Osteoblast (primary cell): ENCODE measurements at places on chromosomes 12 and 14. TPM values are rescaled to one million over a fixed set of nuclear protein-coding genes. Genes with fewer than 3 reads are reported as not detected.
A peak's percentile ranks its signal among the peaks of the same experiment; 100 is the strongest.

- DNase-seq, result peak; percentile 80
Measured at GRCh38 chr12:91920276-91920675, 225.4 kb downstream of the BTG1 start.

DNA sequence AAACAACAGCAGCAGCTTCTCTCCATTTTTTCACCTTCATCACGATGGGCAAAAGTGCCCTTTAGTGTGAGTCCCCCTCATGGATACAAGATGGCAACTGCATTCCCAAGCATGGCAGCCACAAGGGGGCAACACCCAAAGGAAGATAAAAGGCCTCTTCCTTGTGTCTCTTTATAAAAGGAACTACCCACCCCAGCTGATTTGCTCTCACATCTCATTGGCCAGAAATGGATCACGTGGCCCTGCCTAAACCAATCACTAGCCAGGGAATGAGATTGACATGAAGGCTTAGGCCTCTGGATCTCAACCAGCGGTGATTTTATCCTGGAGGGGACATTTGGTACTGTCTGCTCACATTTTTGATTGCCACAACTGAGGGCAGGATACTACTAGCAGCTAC, 21.9 kb upstream of the IFT81 start:
- no peak for DNase-seq

DNA sequence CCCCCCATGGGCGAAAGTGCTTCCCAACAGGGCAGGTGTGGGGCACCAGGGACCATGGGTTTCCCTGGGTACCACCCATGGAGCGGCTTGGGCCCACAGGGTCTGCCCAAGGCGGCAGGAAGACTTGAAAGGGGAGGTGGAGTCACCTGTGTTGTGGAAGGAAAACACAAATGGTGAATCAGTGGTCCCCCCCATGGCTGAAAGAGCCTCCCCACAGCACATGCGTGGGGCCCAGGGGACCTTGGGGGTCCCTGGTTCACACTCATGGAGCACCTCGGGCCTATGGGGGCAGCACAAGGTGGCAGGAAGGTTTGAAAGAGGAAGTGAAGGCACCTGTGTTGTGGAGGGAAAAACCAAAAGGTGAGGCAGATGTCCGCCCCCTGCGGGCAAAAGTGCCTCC, 581.9 kb downstream of the ALG10 start:
- no peak for DNase-seq

- no peak for DNase-seq
Measured at GRCh38 chr14:22482085-22482694, 106.8 kb downstream of the DAD1 start.

GRCh38 chr12:66929121-66929520, 250.2 kb upstream of the GRIP1 start:
- DNase-seq, result no peak

EML5 gene
- under 0.01 TPM in 2 replicates for total RNA-seq

DNA sequence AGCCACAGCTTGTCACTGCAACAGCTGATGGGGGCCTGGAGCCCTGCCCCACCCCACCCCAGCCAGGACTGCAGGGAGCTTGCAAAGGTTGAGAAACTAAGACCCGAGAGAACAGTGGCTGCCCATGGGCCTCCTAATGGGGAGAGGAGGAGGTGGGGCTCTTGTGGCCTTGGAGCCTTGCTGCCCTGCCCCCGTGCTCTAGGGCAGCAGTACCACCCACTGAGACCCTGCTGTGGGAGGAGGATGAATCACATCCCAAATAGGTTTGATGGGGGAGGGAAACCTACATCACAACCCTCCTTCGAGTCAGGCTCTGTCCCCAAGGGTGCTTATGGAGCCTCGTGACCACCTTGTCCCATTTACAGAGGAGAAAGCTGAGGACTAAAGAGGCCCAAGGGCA, 15.9 kb downstream of the HHIPL1 start:
- peak; percentile 73 for DNase-seq

- DNase-seq, result no peak
Measured at GRCh38 chr12:56521209-56521589, 421 bp upstream of the RBMS2 start.

PRH2 gene
- total RNA-seq, result 0.36 TPM in 1 of 2 replicates, not detected in the other

GRCh38 chr12:32455607-32456071, 56.3 kb downstream of the FGD4 start:
- DNase-seq, result peak; percentile 88

GRCh38 chr12:28089338-28089737, 100.9 kb upstream of the CCDC91 start:
- DNase-seq, result no peak

- no peak for DNase-seq
Measured at GRCh38 chr14:97688631-97689336, 891.6 kb downstream of the VRK1 start.

DNA sequence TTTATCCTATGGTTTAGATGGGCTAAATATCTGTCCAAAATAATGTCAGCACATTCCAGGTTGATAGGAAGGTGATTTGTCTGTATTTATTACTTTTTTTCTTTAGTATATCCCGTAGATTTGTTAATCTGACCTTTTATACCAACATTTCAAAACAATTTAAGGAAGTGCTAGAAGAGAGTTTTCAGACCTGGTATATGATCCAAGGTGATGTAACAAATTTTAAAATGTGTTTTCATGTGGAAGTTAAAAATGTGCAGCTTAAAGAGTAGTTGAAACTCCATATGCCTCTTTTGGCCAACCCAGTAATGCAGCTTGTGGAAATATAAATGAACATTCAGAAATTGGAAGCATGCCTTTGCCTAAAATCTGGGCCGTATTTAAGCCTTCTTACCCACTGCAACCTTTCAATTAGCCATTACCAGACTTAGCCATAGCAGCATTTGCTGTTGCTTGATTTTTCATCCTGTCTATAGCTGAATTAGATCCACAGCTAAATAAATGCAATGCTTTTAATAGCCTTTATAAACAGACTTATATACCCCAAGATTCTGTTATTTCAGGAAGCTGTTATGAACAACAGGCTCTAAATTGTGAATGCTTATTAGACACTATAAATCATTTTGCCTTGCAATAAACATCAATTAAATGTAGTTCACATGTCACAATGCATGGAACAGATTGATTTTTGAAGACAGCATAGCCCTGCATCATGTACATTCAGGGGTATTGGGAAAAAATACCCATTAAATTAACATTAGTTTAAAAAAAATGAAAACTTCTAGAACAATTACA, 271.2 kb downstream of the PDZRN4 start:
- no peak for DNase-seq

- DNase-seq, result no peak
Measured at GRCh38 chr12:105167346-105167745, 59.8 kb downstream of the WASHC4 start.

DNA sequence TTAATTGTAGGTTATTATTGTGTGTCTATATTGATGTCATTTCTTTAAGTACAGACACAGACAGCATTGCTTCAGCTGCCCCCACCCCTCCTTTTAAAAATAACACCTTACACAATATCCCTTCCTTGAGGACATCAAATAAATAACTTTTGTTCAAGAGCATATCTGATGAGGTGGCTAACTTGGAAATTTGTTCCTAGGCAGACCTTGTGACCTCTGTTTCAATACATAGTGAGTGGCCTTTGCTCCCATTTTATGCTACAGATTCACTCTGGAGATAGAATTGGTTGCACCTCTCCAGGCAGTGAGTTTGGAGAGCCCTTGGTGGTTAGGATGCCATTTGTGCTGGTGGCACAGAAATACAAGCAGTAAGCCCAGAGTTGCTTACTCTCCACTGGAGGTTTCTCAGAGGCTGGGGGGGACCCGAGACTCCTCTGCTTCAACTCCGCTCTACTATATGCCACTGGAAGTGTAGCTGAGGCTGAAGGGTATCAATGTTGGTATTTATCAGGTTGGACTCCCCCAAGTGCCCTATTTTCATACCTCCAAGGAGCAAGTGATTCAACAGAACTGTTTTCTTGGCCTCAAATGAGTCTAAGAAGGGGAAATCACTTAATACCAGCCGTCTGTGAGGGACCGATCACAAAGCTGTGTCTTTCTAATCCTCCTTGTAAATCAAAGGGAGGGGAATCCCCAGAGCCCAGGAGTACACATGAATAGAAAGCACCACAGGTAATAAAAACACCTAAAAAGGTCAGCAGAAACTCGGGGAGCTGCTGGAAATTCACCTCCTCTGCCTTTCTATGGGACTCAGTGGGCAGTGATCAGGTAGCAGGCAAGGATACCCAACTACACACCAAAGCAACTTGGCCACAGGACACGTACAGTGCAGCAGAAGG, 463.1 kb downstream of the RAD51B start:
- DNase-seq, result no peak

- DNase-seq, result no peak
Measured at GRCh38 chr12:105352940-105353635, 22.6 kb downstream of the C12orf75 start.

- no peak for DNase-seq
Measured at GRCh38 chr12:17334784-17335183, 728.8 kb upstream of the LMO3 start.

GRCh38 chr12:112964915-112965314, 13.4 kb upstream of the OAS2 start:
- DNase-seq, result no peak

- DNase-seq, result no peak
Measured at GRCh38 chr14:32611752-32612151, 282.7 kb downstream of the AKAP6 start.

GRCh38 chr12:20507056-20507455, 138.7 kb downstream of the PDE3A start:
- no peak for DNase-seq

GPD1 gene
- under 0.01 TPM in 1 of 2 replicates, not detected in the other for total RNA-seq

GRCh38 chr12:25959071-25959961, 834 bp downstream of the RASSF8 start:
- peak; percentile 91 for DNase-seq

MSI1 gene
- under 0.01 TPM in 2 replicates for total RNA-seq

DNA sequence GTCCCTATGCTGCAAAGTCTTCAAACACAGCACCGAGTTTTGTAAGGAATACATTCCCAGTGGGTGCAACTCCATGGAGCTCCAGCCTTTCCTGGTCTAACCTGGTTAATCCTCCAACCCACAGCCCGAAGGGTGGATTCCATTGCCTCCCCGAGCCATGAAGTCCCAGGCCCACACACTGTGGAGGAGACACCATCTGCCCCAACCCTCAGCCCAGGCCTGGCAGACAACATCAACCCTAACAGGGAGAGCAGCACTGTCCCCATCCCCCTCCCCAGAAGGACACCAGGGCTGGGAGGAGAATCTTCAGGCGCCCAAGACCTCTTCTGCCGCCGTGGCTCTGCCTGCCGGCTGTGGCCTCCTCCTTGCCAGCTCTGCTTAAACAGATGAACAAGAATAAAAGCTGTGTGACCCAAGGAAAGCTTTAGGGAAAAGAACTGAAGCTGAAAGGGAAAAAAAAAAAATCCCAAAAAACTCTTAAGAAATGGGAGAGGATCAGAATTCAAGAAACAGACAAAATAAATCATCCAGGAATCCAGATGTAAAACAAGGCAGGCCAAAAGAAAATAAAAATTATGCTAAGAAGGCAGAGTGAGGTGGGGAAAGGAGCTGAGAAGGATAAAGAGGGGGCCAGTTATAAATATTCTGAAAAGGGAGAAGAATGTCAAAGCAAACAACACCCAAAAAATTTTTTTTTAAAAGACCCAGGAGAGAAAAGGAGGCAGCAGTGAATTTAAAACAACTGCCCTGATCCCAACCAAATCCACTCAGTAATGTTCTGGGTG, 16.0 kb upstream of the ZFP36L1 start:
- no peak for DNase-seq

DNA sequence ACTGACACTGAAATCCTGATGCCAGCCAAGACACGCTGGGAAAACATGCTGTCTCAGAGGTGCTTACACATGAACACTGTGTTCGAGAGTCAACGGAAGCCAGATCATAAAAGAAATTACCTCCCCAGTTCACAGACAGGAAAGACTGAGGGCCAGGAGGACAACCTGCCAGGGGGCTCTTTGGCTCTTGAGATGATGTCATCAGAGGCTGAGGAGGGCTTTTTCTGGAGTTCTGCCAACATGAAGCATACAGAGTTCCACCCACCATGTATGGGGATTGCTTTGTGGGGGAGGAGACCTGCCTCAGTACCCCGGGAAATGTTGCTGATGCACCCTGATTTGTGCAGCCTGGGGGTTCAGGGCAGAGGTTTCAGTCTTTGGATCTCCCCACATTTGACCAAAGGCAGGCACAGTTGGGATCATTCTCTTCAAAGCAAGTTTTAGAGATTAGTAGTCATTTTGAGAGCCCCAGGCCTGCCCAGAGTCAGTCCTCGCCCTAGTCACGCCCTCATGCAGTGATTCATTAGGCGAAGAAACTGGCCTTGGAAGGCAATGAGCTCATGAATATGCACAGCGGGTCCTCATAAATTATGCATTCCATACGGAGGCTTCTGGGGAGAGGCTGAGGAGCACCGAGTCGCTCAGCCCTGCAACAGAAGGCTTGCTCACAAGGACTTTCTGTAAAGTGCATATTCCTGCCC, 34.9 kb upstream of the EML1 start:
- DNase-seq, result peak; percentile 93

CD163L1 gene
- under 0.01 and 0.88 TPM in 2 replicates for total RNA-seq
